T-helper 9 cell (primary cell): ENCODE measurements at places on chromosomes 5 and 9.

DNA sequence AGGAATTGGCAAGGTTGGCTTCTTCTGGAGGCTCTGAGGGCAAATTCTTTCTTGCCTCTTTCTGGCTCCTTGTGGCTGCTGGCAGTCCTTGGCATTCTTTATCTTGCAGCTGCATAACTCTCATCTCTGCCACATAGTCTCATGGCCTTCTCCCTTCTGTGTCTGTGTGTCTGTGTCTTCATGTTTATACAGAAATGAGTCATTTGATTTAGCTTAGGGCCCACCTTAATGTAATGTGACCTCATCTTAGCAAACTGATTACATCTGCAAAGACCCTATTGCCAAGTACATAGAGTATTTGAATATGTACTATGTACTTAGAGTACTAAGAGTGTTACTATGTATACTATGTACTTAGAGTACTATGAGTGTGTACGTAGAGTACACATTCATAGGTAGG, 122.5 kb downstream of the RFK start:
- no peak for DNase-seq

DNA sequence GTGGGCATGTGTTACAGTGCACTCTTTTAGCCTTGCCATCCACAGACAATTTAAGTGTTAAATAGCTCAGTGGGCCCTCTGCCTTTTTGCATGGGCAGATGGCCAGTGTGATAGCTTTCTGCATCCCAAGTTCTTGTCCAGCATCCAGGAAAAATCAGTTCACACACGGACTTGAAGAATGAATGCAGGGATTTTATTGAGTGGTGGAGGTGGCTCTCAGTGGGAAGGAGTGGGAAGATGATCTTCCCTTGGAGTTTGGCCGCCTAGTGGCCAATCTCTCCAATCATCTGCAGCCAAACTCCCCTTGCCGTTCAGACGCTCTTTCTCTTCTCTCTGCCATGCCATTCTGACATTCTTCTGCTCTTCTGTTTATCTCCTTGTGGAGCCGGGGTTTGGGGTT, 322.4 kb upstream of the GRAMD2B start:
- no peak for DNase-seq

DNA sequence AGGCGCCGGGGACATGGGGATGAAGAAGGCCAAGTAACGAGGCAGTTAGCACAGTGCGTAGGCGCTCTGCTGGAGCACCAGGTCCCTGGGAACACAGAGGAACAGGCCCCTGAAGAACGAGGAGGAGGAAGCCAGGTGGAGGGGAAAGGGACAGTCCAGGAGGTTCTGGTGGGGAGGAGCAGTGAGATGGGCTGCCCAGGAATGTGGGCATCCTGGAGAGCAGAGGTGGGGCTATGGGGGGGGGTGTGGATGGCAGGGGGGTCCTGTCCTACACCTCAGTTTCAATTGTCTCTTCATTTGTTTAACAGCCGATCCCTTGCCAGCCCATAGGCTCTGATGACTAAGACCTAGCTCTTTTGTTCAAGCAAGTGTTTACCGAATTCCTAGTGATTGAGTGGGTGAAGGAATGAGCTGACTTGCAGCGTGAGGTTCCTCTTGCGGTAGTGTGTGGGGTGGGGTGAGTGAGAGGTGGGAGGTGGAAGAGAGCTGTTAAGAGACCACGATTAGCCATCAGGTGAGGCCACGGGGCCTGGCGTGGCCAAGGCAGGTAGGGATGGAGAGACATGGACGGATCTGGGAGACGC, 8.4 kb upstream of the PHYHD1 start:
- DNase-seq: no peak

DNA sequence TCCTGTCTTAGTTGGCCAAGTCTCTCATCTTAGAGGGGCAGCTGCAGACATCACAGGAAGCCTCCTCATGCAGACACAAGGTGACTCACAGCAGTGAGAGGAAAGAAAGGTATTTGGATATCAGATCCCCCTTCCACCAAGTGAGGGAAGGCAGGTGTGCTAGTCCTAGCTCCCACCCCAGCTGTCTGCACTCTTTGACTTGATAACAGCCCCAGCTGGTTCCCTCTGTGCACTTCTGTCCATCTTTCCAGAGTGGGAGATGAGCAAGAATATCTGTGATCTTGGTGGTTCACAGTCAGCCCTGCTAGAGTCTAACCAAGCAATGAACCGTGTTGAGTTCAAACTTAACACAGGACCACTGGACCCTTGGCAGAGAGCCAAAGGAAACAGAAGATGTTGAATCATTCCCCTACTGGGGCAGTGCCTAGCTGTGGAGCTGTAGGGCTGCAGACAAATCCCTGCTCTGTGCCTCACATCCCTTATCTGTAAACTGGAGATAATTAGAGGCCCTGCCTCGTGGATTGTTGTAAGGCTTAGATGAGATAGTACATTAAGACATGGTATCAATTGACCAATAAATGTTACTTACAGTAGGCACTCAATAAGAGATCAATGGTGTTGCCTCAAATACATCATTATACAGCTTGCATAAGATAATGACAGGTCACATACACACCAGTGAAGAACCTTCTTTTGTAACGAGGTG, 39.1 kb downstream of the SH3RF2 start:
- no peak for DNase-seq

DNA sequence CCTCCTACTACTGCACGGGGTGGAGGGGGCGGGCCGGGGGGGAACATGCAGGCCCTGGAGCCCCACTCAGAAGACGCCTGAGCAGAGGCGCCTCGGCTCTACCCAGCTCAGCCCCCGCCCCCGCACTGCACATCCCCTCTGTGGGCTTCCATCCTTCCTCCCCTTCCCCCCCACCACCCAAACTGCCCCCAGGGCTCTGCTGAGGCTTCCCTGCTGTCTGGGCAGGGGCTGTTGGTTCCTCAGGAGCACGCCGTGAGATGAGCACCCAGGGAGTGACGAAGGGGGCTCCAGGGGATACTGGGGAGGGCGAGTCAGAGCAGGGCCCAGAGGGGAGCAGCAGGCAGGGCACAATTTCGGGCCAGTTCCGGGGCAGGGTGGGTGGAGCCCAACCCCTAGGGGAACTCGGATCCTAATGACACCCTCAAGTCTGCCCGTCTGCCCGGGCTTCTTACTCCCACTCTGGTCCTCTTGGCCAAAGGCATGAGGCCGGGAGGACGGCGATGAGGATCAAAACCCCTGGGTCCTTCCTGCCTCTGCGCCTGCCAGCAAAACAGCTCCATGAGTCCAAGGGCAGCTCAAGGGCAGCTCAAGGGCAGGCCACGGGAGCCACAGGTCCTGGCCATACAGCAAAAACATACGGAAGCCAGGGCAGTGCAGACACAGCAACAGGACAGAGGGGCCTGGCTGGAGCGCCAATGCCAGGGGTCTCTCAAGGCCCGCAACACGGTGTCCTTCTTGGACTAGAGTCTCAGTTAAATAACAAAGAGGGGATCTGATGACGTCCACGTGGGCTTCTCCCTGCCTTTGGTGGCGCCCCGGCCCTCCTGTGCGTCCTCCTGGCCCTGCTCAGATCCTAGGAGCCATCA, 200.9 kb downstream of the AUH start:
- DNase-seq: no peak

DNA sequence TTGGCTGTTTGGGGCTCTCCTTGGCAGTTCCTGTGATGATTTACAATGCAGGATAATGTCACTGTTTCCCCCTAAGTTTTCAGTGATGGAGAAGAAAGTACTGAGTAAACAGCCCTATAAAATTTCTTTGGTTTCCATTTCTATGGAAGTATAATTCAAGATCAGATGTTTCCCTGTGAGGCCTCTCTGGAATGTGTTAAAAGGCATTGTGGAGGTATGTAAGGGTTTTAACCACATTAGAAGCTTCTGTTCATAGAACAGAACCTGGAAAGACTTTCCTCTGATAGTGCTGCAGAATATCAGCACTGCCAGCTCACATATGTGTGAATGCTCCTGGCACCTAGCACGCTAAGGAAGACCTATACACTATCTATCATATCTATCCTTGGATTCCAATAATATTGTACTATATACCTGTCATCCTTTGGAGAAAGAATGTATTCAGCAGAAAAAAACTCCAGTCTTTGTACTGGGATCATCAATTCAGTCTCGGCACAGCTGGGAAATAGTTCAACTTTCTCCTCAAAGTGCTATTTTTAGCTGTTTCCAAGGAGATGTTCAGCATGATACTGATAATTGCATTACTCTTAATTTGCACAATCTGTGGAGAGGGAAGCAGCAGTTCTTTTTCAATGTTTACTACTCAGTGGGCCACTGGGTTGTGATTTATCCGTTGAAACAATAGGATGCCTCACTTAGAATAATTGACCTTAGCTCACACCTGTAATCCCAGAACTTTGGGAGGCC, 21.9 kb downstream of the TTC1 start:
- DNase-seq: no peak

DNA sequence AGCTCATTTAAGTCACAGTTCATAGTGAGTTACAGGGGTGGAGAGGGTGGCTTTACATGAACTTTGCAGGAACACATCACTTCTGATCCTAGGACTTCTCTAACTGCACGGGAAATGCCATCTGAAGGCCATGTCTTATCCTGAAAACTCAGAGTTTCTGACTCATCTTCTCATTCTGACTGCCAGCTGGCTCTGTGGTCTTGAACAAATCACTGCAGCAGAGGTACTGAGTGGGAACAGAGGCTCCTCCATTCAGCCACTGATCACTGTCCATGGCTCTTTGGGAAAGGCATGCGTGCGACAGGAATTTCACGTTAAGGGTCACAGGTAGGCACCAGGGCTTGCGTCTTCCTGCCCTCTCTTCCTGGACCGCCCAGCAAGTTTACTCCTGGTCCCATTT, 114.6 kb upstream of the LRRTM2 start:
- no peak for DNase-seq

- DNase-seq: no peak
These were observed 105.9 kb downstream of the DPYSL3 start for GRCh38 chr5:147403651-147404640.

- no peak for DNase-seq
These were observed 18.0 kb downstream of the DNLZ start for GRCh38 chr9:136345281-136346156.

- no peak for DNase-seq
These were observed 2.7 kb upstream of the AK1 start for GRCh38 chr9:127880143-127880542.

- no peak for DNase-seq
These were observed 1.8 kb downstream of the NTMT1 start for GRCh38 chr9:129627556-129628440.

- DNase-seq: no peak
These were observed 35.2 kb upstream of the PSD2 start for GRCh38 chr5:139760066-139761056.

- DNase-seq: no peak
These were observed 499.0 kb downstream of the ACTL7B start for GRCh38 chr9:108356806-108357205.

DNA sequence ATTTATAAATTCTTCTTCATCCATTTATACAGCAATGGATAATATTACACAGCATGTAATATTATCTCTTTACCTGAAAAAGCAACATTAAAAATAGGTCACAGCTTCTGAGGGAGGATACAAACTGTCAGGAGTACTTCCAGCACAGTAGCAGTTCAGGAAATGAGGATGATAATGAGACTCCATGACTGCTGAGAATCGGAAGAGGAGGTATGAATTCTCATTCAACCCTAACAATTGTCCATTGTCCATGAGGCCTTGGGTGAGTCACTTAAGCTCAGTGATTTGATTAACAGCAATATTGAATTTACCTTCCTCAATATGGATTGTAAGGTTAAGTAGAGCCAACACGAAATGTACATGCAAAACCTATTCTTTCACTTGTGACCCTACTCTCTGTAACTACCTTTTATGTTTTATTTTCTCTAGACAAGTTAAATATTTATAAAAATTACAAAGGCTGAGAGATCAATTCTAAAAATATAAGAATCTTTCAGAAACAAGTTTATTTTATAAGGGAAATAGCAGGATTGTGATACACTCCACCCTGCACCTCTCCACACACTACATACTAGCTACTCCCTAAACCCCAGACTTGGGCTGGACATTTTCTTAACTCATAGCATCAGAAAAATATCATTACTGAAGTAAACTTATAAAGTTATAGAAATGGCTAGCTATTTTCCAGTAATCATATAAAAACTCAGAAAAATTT, 159.1 kb upstream of the ACOT12 start:
- no peak for DNase-seq

DNA sequence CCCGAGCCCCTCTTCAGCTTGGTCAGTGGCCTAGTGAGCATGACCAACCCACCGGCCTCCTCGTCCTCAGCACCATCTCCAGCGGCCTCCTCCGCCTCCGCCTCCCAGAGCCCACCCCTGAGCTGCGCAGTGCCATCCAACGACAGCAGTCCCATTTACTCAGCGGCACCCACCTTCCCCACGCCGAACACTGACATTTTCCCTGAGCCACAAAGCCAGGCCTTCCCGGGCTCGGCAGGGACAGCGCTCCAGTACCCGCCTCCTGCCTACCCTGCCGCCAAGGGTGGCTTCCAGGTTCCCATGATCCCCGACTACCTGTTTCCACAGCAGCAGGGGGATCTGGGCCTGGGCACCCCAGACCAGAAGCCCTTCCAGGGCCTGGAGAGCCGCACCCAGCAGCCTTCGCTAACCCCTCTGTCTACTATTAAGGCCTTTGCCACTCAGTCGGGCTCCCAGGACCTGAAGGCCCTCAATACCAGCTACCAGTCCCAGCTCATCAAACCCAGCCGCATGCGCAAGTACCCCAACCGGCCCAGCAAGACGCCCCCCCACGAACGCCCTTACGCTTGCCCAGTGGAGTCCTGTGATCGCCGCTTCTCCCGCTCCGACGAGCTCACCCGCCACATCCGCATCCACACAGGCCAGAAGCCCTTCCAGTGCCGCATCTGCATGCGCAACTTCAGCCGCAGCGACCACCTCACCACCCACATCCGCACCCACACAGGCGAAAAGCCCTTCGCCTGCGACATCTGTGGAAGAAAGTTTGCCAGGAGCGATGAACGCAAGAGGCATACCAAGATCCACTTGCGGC, 1.8 kb downstream of the EGR1 start:
- no peak for DNase-seq

DNA sequence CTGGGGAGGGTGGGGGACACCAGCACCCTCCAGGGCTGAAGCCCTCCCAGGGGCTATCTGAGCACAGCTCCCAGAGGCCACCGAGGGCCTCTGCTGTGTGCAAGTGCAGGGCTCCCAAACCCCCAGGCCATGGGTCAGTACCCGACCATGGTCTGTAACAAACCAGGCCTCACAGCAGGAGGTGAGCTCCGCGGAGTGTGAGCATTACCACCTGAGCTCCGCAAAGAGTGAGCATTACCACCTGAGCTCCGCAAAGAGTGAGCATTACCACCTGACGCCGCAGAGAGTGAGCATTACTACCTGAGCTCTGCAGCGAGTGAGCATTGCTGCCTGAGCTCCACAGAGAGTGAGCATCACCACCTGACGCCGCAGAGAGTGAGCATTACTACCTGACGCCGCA, 152.9 kb upstream of the IRX2 start:
- no peak for DNase-seq
